Fibroblast of skin of abdomen (primary cell): ENCODE measurements at places on chromosomes 3 and 15.
A peak's percentile ranks its signal among the peaks of the same experiment; 100 is the strongest.

- peak; percentile 95 for DNase-seq
These were observed 273.6 kb downstream of the THRB start for GRCh38 chr3:24220859-24221657.

DNA sequence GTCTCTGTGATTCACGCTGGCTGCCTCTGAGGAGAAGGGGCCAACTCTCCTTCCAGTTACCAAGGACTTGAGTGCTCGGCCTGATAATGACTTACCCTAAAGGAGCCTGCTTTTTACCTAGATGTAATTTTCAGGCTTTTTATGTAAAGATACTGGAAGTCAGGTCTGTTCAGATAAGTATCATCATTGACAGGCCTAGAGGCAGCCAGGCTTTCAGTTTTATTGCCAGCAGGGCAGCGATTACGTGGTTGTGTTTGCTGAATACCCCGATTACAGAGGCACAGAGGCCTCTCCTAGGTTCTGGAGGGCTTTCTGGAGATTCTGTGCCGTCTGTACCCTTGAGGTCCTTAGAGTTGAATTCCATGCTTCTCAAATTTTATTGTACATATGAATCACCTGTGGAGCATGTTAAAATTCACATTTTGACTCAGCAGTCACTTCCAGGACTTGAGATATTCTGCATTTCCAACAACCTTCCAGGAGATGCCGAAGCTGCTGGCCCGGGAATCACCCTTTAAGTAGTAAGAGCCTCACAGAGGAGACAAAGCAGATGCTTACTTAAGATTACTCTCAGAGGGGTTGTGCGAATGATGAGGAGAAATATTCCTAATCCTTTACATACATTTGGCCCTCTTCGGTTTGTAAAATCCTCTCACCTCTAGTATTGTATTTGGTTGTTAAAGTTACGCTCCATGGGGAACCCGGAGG, 160.1 kb upstream of the BHLHE40 start:
- no peak for DNase-seq

DNA sequence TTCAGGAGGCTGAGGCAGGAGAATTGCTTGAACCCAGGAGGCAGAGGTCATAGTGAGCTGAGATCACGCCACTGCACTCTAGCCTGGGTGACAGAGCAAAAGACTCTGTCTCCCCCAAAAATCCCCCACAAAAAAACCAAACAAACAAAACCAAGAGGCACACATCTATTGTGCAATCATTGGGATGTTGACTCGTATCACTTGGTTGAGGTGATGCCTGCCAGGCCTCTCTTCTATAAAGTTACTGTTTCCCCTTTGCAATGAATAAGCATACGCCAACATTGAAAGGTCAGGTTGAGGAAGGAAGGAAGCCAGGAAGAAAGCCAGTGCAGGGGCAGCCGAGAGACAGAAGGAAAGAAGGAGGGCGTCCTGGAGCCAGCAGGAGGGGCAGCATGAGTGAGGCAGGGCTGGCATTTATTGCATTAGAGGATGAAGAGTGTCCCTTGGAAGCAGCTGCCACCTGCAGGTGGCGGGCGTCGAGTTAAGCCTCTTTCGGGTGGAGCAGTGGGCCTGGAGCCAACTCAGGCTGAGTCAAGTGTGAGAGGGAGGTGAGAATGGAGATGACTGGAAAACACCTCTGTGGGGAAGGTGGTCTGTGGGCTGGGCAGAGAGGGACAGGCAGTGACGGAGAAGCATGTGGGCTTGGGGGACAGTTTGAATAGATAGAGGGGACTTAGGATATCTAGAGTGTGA, 8.3 kb upstream of the CSPG4 start:
- DNase-seq, result no peak

- DNase-seq, result peak; percentile 57
These were observed 339.7 kb downstream of the MECOM start for GRCh38 chr3:169323578-169324451.

GRCh38 chr3:9716801-9717555, 13.3 kb downstream of the CPNE9 start:
- no peak for DNase-seq

DNA sequence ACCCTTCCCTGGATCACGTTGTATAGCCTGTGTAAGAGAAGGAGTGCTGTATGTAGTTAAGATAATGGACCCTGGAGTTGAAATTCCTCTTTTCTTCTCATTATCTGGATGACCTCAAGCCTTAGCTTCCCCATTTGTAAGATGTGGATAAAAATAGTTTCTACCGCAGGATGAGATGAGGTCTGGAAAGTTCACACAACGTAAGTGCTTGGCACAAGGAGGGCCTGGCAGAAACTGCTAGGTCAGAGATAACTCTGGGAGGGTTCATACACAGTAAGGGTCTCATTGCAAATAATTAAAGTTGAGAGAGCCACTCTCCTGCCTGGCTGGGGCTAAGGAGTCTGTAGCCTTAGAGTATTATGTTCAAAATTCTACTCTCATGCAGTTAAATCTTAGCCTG, 214.4 kb downstream of the LRTM1 start:
- no peak for DNase-seq

GRCh38 chr3:12175137-12175593, 16.5 kb upstream of the TIMP4 start:
- peak; percentile 56 for DNase-seq

DNA sequence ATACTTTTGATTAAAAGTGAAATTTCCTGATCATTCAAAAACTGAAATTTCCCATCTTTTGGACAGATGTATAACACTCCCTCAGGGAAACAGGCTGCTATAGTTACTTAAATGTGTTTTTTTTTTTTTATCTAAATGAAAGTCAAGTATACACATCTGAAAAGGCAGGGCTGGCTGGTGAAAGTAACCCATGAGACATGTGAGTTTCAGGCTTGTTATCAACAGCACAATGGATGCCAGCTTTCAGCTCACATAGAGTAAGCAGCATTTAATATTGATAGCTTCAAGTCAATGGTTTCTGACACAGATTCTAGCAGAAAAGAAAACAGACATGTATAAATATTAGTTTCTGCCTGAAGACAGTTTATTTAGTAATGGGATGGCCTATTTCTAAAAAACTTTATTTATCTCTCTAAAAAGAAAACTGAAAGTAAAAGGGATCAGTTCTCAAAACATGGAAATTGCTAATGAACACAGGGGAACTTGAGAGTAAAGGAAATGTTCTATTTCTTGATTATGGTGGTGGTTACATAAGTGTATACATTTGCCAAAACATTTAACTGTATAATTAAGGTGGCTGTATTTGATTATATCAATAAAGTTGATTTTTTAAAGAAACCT, 89.7 kb upstream of the CMC1 start:
- DNase-seq, result no peak

DNA sequence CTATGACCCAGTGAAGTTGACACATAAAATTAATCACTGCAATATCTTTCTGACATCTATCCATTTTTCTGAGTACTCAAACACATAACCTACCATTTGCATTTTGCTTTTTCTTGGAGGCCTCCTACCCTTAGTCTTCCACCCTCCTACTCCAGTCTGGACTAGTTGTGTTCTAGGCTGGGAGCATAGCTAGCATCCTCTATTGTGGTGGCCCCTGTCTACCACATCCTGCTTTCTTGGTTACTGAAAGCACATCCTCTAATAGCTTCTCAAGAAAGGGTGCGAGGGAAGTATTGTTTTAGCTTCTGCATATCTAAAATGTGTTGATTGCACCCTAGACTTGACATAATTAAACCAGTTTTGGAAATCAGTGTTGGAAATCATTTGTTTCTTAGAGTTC, 176.5 kb downstream of the THSD4 start:
- DNase-seq, result no peak

DNA sequence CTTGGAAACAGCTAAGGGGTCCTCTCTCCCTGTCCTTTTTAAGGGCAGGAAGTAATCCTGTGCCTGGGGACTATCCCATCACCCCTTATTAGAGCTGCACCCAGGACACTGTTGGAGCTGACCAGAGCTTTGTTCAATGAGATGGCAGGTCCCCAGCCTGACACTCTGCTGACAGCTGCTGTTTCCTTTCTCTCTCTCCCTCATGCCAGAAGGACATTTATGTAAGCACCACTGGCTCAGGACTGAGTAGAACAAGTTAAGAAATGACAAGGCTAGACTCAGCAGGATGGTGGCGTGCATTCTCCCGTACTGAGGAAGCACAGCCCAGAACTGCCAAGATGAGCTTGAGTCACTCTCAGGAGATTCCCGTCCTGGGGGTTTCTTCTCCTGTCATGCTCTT, 17.3 kb downstream of the GJD2 start:
- no peak for DNase-seq
